ENCODE measurements at places on chromosomes 12 and 14.

DNA sequence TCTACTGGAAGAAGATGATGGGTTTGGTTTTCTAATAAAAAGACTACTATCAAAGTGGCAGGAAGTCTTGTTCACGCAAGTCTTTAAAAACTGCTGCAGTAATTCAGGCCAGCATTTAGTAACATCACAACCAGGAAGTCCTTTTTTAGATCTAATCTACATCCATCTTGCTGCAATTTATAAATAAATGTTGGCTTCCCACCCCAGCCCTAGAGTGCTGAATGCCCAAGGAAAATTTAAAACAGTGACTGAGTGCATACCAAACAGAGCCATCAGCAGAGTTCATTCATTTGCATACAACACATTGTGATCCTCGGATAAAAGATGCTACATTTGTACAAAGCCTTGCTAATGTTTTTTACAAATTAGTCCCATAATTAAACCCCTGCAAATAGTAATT, 72.1 kb downstream of the PHLDA1 start:
- no peak for DNase-seq

DNA sequence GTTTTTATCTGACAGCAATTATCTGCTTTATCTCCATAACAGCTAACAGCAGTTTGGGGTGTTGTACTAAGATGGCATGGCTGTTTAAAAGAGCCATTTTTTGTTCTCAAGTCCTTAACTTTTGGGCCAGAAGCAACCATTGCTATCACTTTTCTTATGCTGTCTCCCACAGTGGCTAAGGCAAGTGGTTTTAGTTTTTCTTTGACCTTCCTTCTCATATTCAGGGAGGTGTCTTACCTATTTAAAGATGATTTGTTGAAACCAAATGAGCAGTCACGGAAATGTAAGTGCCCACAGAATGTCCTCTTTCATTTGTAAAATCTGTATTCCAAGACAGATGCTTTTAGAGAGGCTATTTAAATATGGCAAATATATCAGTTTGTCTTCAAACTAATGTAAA, 96.8 kb upstream of the USP15 start:
- DNase-seq = no peak

- no peak for DNase-seq
These were observed 907 bp upstream of the EFS start for GRCh38 chr14:23365732-23366425.

GRCh38 chr14:78486621-78487020, 316.4 kb downstream of the NRXN3 start:
- DNase-seq = no peak

GRCh38 chr12:124525927-124526692, 41.3 kb downstream of the NCOR2 start:
- DNase-seq = no peak

DNA sequence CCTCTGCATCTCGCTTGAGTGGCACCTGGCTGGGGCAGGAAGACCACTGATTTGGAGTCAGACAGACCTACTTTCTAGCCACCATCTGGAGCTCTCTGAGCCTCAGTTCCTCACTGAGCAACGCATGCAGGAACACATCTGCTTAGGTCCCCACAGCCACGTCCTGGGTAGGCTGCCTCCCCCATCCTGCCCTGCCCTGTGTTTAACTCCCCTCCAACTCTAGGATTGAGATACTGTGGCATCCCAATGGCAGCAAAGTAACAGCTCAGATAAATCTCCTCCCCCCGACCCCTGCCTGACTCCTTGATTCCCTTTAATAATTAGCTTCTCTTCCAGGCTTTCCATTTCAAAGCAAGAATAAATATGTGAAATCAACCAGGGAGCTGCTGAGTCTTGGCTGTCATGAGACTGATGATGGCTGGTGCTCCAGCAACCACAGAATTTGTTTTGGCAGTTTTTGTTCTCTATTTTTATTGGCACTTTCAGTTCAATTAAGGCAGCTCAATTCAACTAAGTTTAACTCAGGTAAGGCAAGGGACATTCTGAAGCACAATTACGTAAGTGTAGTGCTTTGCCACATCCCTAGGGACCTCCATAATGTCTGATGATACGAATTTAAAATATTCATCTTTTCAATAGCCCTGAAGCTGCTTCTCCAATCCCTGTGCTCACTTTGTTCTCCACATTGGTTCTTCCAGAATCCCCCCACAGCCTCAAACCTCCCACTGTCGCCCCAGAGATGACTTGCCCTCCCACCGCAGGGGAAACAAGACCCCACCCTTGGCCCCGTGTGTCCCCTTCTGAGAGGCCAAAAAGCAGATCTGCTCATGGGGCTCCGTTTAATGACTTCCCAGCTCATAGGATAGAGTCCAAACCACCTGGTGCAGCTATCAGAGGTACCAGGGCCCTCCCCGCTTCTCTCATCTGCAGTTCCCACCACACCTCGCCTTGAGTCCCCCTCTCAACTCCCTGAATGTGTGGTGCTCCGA, 58.2 kb downstream of the ESR2 start:
- no peak for DNase-seq

DNA sequence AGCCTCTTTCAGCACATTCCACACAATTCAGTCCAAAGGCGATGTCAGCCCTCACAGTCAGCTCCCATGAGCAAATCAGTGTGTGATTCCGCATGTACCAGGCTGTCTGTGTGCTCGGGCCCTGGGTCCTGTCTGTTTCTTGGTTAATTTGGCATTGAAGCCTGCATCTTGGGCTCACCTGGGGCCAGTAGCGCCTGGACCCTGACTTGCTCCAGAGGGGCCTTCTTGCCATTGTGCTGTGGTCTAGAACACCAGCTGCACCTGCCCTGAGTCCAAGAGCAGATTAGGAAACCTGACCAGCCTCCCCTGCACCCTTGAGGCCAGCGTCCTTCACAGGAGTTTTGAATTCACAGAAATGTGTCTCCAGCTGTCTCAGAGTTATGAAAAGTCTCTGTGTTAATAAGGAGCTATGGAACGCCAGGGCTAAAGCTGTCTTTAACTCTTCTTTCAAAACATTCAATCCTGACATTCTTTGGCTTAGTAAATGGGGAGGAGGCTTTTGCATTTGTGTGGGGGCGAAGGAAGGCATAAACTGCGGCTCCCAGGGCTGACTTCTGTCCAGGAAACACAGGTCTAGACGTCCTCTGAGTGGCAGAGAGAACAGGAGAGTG, 102.2 kb downstream of the ARF6 start:
- no peak for DNase-seq

- DNase-seq = no peak
These were observed 201.2 kb downstream of the CHST11 start for GRCh38 chr12:104657726-104658484.
